Hepatocyte (in vitro differentiated cells): ENCODE measurements at places on chromosomes 6 and 20.

- no peaks in the 10 kb centered on the region for H3K27me3 ChIP-seq
- no peak overlapping the region for H3K4me3 ChIP-seq
- DNase-seq = no peak
- H3K4me1 ChIP-seq = no peaks in the 10 kb centered on the region
- no peak overlapping the region for H3K27ac ChIP-seq
Observed at GRCh38 chr20:22684763-22685443, 100.5 kb upstream of the FOXA2 start.

GRCh38 chr6:100266494-100267401, 198.0 kb downstream of the SIM1 start:
- no peaks in the 10 kb centered on the region for H3K4me1 ChIP-seq
- no peaks in the 10 kb centered on the region for H3K36me3 ChIP-seq
- DNase-seq = no peak
- no peak overlapping the region for H3K4me3 ChIP-seq
- H3K27ac ChIP-seq = no peak overlapping the region

DNA sequence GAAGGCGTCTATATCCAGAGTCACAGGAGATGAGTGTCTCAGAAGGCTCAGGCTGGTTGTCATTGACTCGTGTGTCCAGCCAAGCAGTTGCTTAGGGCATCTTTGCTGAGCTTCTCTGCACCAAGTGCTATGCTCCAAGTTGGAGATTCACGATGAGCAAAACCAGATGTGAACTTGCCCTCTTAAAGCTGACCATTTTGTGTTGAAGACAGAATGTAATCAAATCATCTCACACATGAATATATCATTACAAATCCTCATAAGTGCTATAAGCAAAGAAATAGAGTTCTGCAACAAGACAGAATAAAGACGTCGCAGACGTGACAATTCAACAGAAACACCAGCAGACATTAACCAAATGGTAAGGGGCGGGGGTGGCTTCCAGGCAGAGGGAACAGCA, 103.9 kb downstream of the ALDH8A1 start:
- no peak overlapping the region for H3K4me3 ChIP-seq
- DNase-seq = no peak
- no peaks in the 10 kb centered on the region for H3K27me3 ChIP-seq
- H3K36me3 ChIP-seq = no peaks in the 10 kb centered on the region
- H3K4me1 ChIP-seq = no peaks in the 10 kb centered on the region

DNA sequence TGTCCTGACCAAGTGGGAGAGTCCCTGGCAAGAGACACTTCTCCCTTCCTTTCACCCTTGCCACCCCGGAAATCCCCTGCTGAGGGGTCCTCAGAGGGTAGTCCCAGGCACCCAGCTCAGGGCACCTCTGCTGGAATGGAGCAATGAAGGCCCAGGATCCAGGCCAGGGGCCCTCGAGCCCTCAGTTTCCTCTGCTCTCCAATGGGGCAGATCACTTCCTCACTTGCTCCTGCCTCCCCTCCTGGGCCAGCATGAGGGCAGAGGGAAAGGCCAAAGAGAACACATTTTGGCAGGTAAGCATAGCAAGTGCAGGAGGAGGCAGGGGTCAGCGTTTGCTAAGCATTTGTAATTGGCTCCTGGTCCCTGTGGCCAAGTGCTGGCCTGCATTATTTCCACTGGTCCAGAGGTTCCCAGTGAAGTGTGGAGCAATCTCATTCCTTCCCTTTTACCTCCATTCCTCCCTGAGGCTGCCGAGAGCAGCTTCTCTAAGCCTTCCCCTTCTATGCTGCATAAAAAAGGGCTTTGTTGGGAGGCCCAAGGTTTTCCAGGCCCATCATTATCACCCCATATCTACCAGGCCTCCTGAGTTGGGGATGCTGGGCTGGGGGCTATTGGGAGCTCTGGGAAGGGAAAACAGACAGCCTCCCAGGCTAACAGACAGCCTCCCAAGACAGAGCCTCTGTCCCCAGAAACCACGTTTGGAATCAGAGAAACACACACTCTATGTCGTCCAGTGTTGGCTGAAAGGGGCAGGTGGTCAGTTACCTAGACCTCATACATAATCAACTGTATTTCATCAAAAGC, 28.8 kb upstream of the VEGFA start:
- no peaks in the 10 kb centered on the region for H3K27me3 ChIP-seq
- H3K4me3 ChIP-seq = no peak overlapping the region
- H3K4me1 ChIP-seq = peaks cover 17% of the 10 kb centered on the region
- H3K27ac ChIP-seq = no peak overlapping the region
- DNase-seq = no peak
- no peaks in the 10 kb centered on the region for H3K36me3 ChIP-seq

GRCh38 chr6:114556846-114557488, 214.1 kb upstream of the HS3ST5 start:
- H3K36me3 ChIP-seq = no peaks in the 10 kb centered on the region
- H3K4me3 ChIP-seq = no peak overlapping the region
- no peaks in the 10 kb centered on the region for H3K27me3 ChIP-seq
- H3K27ac ChIP-seq = no peak overlapping the region

DNA sequence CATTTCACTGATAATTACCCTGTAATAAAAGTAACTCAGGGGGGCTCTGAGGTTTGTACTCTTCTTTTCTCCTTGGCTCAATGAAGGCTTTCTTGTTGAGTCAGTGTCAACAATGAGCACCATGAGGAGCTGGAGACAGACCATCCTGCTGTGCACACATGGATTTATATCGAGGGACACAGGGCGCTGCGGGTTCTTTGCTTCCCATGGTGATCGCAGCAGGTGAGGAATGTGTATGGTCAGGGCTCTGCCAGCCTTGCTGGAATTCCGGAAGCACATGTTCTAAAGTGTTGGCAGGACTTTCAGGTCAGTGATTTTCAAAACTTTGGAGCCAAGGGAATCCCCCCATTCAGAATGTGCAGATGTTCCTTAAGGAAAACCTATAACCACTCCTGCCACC, 27.1 kb downstream of the SMOC2 start:
- H3K4me3 ChIP-seq = no peak overlapping the region
- no peaks in the 10 kb centered on the region for H3K27me3 ChIP-seq
- DNase-seq = no peak

DNA sequence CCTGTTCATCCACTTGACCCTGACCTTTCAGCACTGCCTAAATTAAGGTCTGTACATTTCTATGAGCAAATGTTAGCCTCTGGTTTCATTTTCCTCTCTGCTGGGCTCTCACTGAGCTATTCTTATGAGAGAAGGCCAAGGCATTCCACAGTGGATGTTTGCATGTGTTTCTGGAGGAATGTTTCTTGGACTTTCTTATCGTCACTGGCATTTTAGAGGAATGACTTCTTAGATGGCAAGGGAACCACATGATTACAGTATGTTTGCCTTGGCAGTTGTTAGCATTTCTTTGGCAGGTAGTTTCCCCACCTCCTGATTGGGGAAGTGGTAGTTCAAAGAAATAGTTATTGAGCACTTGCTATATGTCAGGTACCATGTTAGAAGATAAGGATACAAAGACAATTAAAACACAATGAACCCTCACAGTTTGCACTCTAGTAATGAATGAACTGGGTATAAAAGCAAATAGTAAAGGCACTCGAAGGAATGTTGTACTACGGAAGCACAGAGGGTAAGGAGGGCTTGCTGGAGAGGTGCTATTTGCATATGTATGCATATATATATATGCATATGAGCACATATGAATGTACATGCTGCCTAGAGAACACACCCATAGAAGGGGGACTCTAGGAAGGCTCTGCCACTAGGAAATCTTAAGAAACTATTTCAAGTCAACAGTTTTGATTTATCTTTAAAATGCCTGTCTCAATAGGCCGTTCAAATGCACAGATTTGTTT, 307.4 kb downstream of the EYA4 start:
- DNase-seq = peak; percentile 46
- H3K4me1 ChIP-seq = peaks cover 7% of the 10 kb centered on the region
- no peaks in the 10 kb centered on the region for H3K36me3 ChIP-seq
- H3K4me3 ChIP-seq = no peak overlapping the region

DNA sequence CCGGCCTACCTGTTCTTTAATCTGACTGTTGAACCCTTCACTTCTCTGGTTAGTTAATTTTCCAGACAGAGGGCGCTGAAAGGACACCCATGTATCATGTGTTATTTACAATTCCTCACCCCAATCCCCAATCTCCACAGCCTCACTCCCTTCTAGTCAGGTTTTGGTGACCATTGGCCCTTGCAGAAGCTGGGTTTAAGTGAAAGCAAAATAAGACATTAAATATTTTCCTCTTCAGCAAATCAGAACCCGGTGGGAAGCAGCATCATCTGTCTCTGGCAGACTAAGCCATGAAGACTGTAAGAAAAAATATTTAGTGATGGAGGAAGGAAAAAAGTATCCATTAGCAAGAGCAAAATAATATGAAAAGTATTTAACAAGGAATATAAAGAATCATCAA, 9.4 kb upstream of the HLA-DQA1 start:
- no peaks in the 10 kb centered on the region for H3K27me3 ChIP-seq
- H3K4me1 ChIP-seq = no peaks in the 10 kb centered on the region
- H3K27ac ChIP-seq = no peak overlapping the region
- DNase-seq = peak; percentile 46

- H3K4me1 ChIP-seq = no peaks in the 10 kb centered on the region
- H3K36me3 ChIP-seq = no peaks in the 10 kb centered on the region
- no peak for DNase-seq
- H3K27me3 ChIP-seq = peaks cover 3% of the 10 kb centered on the region
Observed at GRCh38 chr6:33967966-33968724, 164.3 kb upstream of the MLN start.

DNA sequence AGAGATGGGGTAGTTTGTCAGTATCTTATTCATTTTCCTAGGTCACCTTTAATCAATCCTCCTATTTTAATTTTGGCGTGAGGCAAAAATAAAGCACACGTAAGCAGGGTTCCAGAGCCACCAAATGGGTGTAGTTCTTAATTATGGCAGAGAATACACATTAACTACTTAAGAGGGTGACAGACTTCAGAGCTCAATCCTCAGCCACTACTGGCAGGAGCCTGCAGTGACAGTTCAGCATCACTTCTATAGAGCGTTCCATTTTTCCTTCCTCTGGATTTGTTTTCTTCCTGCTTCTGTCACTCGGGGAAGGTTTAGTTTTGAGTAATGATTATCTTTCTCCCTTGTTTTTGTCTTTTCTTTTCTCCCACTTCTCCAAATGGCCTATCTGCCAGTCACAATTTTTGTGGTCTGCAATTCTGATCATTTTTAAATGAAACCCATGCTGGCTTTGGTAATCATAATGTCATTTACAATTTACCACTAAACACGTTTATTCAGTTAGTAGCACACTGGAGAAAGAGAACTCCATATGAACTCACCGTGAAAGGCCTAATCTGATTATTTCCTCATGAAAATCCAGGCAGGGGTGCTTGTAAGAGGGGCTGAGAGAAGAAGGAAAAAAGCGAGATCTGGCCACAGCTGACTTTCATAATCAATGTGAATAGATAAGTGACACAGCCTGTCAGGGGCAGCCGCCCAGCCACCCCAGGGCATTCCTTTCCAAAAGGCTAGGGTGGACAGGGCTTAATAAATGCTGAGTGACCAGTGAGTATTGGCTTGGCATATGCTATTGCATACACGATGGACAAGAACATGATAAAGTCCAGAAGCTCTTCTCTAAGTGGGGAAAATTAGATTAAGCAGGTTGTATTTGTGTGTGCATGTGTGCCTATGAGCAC, 412.1 kb downstream of the PKHD1 start:
- H3K36me3 ChIP-seq = no peaks in the 10 kb centered on the region
- DNase-seq = no peak
- no peak overlapping the region for H3K4me3 ChIP-seq
- peaks cover 27% of the 10 kb centered on the region for H3K4me1 ChIP-seq
- no peak overlapping the region for H3K27ac ChIP-seq
- no peaks in the 10 kb centered on the region for H3K27me3 ChIP-seq

DNA sequence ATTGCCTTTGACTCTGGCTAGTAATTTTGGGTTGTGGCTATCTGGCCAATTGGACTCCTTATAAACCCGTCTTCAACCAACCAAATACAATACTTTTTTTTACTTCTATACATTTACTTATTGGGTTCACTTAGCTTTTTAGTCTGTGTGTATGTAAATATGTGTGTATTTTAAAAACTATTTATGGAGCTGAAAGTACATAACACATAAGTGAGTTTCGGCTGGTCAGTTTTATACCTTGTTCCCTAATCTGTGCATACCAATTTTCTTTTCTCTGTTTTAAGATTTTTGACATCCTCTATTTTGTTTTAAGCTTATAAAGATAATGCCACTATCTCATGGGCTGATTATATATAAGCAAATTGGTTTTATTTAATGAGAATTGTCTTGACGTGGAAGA, 129.5 kb downstream of the LRRC1 start:
- H3K4me1 ChIP-seq = peaks cover 9% of the 10 kb centered on the region
- H3K27me3 ChIP-seq = no peaks in the 10 kb centered on the region
- H3K27ac ChIP-seq = no peak overlapping the region
- H3K36me3 ChIP-seq = no peaks in the 10 kb centered on the region
- DNase-seq = no peak

GRCh38 chr6:109282756-109283155, 99.5 kb downstream of the CD164 start:
- H3K27me3 ChIP-seq = no peaks in the 10 kb centered on the region
- no peak overlapping the region for H3K27ac ChIP-seq
- no peak overlapping the region for H3K4me3 ChIP-seq
- H3K4me1 ChIP-seq = no peaks in the 10 kb centered on the region
- H3K36me3 ChIP-seq = no peaks in the 10 kb centered on the region

GRCh38 chr6:169175360-169175887, 78.2 kb downstream of the THBS2 start:
- no peak overlapping the region for H3K27ac ChIP-seq
- no peak overlapping the region for H3K4me3 ChIP-seq
- H3K36me3 ChIP-seq = no peaks in the 10 kb centered on the region
- DNase-seq = no peak

- no peak overlapping the region for H3K4me3 ChIP-seq
- no peak overlapping the region for H3K27ac ChIP-seq
- H3K27me3 ChIP-seq = no peaks in the 10 kb centered on the region
- H3K4me1 ChIP-seq = no peaks in the 10 kb centered on the region
Observed at GRCh38 chr6:148179786-148180185, 162.9 kb upstream of the SASH1 start.

DNA sequence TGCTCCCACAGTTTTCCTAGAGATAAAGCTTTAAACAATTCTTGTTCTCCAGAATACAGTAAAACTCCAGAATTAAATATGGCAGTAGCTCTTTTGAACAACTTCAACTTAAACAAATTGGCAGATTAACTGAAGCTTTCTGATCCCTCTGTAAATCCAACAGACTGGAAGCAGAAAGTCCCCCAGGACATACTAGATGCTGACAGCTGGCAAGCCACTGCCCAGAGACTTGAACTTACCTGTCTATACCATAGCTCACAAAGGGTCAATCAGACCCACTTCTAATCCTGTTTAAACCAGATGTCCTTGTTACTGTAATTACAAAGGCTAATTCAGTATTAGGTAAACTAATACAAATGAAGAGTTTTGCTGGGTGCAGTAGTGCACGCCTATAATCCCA, 12.3 kb downstream of the GPLD1 start:
- DNase-seq = no peak
- no peaks in the 10 kb centered on the region for H3K4me1 ChIP-seq
- H3K27ac ChIP-seq = no peak overlapping the region
- H3K36me3 ChIP-seq = no peaks in the 10 kb centered on the region

GRCh38 chr20:39646874-39647413, 684.8 kb downstream of the DHX35 start:
- no peaks in the 10 kb centered on the region for H3K36me3 ChIP-seq
- H3K27ac ChIP-seq = no peak overlapping the region
